NCI-H345 (cell line): ENCODE measurements at places on chromosomes 3 and 15.

GRCh38 chr3:47715928-47716327, 65.8 kb downstream of the SMARCC1 start:
- DNase-seq = no peak

- no peak for DNase-seq
Measured at GRCh38 chr3:124780356-124780755, 50.1 kb downstream of the UMPS start.

DNA sequence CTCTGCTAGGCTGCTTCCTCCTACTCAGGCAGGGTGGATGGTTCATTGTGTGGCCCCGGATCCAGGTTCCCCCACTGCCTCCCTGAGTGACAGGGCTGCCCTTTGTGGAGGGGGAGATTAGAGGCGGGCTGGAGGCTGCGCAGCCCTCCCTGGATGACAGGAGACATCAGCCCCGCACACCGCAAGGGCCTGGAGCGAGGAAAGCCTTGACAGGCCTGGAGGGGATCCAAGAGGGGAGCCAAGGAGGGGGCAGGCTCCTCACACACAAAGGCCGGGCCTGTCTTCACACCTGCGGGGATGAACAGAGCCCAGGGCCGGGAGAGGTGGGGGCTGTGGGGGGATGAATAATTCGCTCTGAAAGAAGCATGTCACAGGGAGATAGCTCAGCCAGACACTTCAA, 72.9 kb downstream of the RPN1 start:
- no peak for DNase-seq

DNA sequence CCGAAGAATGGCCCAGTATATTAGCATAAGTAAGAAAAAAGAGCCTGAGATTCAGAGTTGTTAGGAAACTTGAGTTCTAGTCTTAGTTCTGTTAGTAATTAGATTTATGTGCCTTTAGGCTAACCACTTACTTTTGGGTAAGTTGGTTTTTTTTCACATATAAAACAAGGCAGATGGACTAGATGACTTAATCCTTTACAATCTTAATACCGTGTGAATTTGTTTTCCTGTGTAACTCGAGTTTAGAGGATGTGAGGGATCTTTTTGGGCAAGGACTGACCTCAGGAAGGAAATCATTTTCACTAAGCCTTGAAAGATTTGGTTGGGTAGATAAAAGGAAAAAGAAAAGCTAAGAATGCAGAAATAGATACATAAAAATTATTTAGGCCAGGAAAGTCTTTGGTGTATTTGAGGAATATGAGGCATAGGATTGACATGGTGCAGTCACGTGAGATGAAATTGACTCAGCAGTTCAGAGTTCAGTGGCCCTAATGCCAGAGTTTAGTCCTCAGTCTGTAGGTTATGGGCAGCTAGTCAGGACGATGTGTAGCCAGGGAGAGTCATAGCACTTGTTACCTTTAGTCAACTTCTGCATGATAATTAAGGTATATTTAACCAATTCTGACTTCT, 34.6 kb downstream of the PAK2 start:
- no peak for DNase-seq

- no peak for DNase-seq
Measured at GRCh38 chr3:14263317-14264005, 84.8 kb downstream of the LSM3 start.

- DNase-seq = no peak
Measured at GRCh38 chr3:114218578-114219185, 18.7 kb downstream of the ZNF80 start.

GRCh38 chr15:73915082-73915481, 11.2 kb upstream of the LOXL1 start:
- DNase-seq = no peak

- no peak for DNase-seq
Measured at GRCh38 chr3:48504051-48504946, at the start of gene SHISA5. TSS of gene SHISA5 (minus strand) at chr3:48504174. CDS start at chr3:48504094, 80 bp downstream.

- DNase-seq = no peak
Measured at GRCh38 chr3:173819368-173819767, 421.8 kb downstream of the NLGN1 start.

- peak; percentile 96 for DNase-seq
Measured at GRCh38 chr3:71423151-71423906, 160.2 kb downstream of the FOXP1 start.

- no peak for DNase-seq
Measured at GRCh38 chr3:55405436-55405835, 81.7 kb downstream of the WNT5A start.
